Spinal cord (tissue), 10 donors: ENCODE measurements at places on chromosomes 13 and 19. TPM values are rescaled to one million over a fixed set of nuclear protein-coding genes. Genes with fewer than 3 reads are reported as not detected.

ATXN8OS gene
- 0.88 TPM for total RNA-seq

GGACT gene
- total RNA-seq, result 10.1 TPM

PSG5 gene
- not detected for total RNA-seq

FSD1 gene
- 15.9 TPM for total RNA-seq

CERS4 gene
- total RNA-seq, result 46.1 TPM

PRSS57 gene
- 1.1 TPM for total RNA-seq

SMIM24 gene
- not detected for total RNA-seq

KLK14 gene
- not detected for total RNA-seq

POU4F1 gene
- 1.6 TPM for total RNA-seq

OR10H1 gene
- total RNA-seq, result not detected

HTR2A gene
- total RNA-seq, result 21.1 TPM

ADGRE3 gene
- total RNA-seq, result not detected

NLRP7 gene
- total RNA-seq, result not detected

LIM2 gene
- total RNA-seq, result not detected

SMAD9 gene
- 47.4 TPM for total RNA-seq

LMO7 gene
- 32.0 TPM for total RNA-seq

SLC25A41 gene
- 0.99 TPM for total RNA-seq

NALCN gene
- total RNA-seq, result 70.7 TPM

ZNF888 gene
- total RNA-seq, result 5.4 TPM

RGCC gene
- total RNA-seq, result 86.3 TPM

ACER1 gene
- total RNA-seq, result 0.11 TPM

TSHZ3 gene
- 17.5 TPM for total RNA-seq

TNFRSF19 gene
- 30.8 TPM for total RNA-seq

C19orf73 gene
- 0.40 TPM for total RNA-seq

OR1I1 gene
- not detected for total RNA-seq

CEACAM8 gene
- 0.11 TPM for total RNA-seq

SH2D3A gene
- 0.20 TPM for total RNA-seq

ZFP82 gene
- 25.0 TPM for total RNA-seq

MEX3D gene
- total RNA-seq, result 17.0 TPM

ZNF221 gene
- 18.2 TPM for total RNA-seq

ZSCAN4 gene
- not detected for total RNA-seq

SULT2A1 gene
- total RNA-seq, result 0.10 TPM

TSSK6 gene
- 0.61 TPM for total RNA-seq

ING1 gene
- 14.8 TPM for total RNA-seq

ZNF296 gene
- total RNA-seq, result 0.22 TPM

MYH14 gene
- 7.2 TPM for total RNA-seq

MTUS2 gene
- 4.6 TPM for total RNA-seq

ZNF417 gene
- total RNA-seq, result 29.0 TPM

FGF21 gene
- not detected for total RNA-seq

ATP4A gene
- not detected for total RNA-seq

FAM124A gene
- 6.8 TPM for total RNA-seq

SIGLEC7 gene
- 0.94 TPM for total RNA-seq

NHLRC3 gene
- total RNA-seq, result 36.6 TPM

KLK13 gene
- 0.50 TPM for total RNA-seq

FCER2 gene
- 0.50 TPM for total RNA-seq

ZNF471 gene
- total RNA-seq, result 15.5 TPM

TIMM44 gene
- 25.5 TPM for total RNA-seq

JAK3 gene
- total RNA-seq, result 2.8 TPM

GRIN3B gene
- total RNA-seq, result 0.22 TPM

CGB5 gene
- 1.4 TPM for total RNA-seq

CYP4F3 gene
- total RNA-seq, result 0.33 TPM

PLIN5 gene
- total RNA-seq, result 4.0 TPM

PTH2 gene
- total RNA-seq, result not detected

IRF2BP1 gene
- 28.1 TPM for total RNA-seq

IGSF23 gene
- total RNA-seq, result not detected

ZNF582 gene
- 8.7 TPM for total RNA-seq

CPAMD8 gene
- total RNA-seq, result 22.3 TPM

RNF113B gene
- not detected for total RNA-seq

PROSER3 gene
- 2.8 TPM for total RNA-seq

C13orf42 gene
- 0.06 TPM for total RNA-seq
